ENCODE measurements at places on chromosomes 7 and 10.

GRCh38 chr7:45695249-45695995 lies 121.3 kb downstream of the ADCY1 start:
- no peak for DNase-seq

DNA sequence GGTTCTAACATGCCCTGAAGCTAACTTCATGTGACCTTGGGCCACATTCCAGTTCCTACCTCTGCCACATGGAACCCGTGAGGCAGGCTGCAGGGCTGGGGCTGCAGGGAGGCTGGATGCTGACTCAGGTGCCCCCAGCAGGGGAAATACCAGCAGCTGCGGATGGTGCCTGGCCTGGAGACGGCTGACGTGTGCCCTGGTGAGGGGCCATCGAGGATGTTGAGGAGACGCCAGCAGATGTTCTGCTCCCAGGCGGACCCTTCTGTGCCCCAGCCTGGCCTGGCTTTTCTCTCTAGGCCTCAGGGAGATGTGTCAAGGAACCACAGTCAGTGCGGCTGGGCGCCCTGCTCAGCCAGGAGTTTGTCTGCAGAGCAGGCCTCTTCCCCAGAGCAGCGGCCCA lies 8.8 kb downstream of the BAG3 start:
- no peak for DNase-seq

DNA sequence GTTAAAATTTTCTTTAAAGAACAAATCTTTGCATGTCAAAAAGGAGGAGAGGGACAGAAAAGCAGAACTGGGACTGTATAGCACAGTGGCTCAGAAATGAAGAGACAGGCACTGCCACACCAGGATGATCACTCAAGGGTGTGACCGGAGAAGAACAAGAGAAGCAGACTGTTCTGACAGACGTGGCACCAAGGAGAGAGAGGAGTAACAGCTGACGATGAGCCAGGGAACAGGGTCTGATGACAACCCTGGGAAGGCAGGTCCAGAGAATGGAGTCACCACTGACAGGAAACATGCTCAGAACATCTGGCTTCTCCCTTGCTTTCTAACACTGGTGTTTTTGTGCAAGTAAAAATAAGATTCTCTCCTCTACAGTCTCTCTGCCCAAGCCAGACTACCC lies 14.6 kb upstream of the VAX1 start:
- DNase-seq, result no peak

DNA sequence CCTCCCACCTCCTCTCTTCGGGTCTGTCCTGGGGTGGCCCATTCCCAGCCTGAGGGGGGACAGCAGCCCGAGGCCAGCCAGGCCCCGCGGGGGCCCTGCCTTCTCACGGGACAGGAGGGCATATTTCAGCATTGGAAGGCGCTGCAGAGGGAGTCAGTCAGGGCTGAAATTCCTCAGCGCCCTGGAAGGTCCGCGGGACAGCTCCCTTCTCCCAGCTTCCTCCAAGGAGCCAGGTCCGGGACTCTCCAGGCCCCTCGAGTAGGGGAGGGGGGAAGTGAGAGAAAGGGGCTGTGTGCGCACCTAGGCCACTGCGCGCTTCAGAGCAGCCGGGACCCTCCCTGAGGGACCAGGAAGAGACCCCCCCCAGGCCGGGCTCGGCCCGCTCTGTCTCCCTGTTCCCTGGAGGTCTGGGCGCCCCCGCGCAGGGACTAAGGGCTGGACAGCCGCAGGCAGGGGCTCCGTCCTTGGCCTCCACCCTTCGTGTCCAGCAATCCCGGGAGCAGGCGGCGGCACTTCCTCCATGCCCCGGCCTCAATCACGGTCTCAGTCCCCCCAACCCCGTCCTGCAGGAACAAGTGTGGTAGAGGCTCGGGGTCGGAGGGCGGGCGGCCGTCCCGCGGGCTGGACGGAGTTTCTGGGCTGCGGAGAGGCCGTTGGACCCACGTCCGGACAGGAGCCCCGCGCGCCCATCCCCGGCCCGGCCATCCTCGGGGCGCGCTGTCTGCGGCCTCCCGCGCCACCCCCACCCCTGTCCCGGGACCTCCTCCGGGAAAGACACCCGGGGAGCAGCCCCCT lies 6.0 kb upstream of the ELFN1 start:
- DNase-seq, result no peak

- DNase-seq, result no peak
Observed at GRCh38 chr7:70657571-70657970, 474.4 kb upstream of the GALNT17 start.

DNA sequence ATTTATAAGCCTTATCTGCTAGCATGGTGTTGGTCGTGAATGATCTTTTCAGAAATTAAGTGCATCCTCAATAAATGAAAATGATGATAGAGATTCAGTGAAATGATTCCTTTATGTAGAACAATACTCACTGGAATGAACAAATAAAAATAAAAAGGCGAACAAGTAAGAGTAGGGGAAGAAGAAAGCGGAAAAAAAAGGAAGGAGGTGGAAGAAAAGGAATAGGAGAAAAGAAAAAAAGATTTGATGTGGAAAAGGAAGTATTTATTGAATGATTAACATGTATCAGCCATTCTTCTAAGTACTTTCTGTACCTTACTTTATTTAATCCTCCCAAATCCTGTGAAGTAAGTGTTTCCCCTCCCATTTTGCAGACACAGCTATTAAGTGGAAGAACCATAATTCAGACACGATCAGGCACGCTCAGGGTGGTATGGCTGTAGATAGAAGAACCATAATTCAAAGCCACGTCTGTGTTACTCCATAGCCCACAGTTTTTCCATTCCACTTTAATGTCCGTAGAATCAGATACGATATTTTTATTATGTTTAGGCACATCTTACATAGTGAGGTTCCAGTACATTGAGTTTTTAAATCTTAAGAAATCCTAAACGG lies 156.2 kb upstream of the LAMB4 start:
- DNase-seq, result no peak

DNA sequence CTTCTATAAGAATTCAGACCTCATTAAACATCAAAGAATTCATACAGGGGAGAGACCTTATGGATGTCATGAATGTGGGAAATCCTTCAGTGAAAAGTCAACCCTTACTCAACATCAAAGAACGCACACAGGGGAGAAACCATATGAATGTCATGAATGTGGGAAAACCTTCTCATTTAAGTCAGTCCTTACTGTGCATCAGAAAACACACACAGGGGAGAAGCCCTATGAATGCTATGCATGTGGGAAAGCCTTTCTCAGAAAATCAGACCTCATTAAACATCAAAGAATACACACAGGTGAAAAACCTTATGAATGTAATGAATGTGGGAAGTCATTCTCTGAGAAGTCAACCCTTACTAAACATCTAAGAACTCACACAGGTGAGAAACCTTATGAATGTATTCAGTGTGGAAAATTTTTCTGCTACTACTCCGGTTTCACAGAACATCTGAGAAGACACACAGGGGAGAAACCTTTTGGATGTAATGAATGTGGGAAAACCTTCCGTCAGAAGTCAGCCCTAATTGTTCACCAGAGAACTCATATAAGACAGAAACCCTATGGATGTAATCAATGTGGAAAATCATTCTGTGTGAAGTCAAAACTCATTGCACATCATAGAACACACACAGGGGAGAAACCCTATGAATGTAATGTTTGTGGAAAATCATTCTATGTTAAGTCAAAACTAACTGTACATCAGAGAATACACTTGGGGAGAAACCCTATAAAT lies 24.1 kb downstream of the ZNF37A start:
- DNase-seq, result no peak

DNA sequence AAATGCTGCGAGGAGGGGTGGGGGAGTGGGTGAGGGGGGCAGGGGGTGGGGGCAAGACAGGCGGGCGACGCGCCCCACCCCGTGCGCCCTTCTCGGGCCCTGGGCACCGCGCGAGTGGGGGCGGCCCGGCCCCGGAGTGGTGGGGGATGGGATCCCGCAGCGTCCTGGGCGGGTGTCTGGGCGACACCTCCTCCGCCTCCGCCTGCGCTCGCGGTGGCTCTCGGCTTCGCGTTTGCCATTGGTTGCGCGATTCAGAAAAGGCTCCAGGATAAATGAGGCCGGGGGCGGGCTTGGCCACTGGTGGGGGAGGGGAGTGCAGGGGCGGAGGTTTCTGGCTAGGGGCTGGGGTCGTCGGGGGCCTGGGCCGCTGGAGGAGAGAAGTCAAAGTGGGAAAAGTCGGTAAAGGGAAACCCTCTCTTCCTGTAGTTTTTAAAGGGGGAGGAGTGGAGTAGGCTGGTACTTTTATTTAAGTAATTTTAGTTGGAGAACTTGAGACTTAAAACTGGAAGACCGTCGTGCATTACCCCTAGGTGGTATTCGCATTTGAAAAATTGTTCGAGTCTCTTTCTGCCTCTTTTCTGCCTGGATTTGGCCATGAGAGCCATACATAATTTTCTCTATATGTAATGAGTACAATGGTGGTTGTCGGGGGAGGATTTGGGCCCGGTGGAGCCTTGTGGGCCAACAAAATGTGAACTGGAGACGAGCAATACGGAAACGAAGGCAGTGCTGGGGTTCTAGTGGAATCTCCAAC lies 992 bp upstream of the IGF2BP3 start:
- DNase-seq, result no peak

- no peak for DNase-seq
Observed at GRCh38 chr7:32586291-32587221, 91.3 kb downstream of the AVL9 start.
